ENCODE measurements at places on chromosomes 4 and X. TPM values are rescaled to one million over a fixed set of nuclear protein-coding genes. Genes with fewer than 3 reads are reported as not detected.

GRCh38 chr4:151417766-151418376 is 8.9 kb downstream of the FHIP1A start:
- H3K27me3 ChIP-seq = no peaks in the 10 kb centered on the region
- no peaks in the 10 kb centered on the region for H3K36me3 ChIP-seq
- peaks cover 3% of the 10 kb centered on the region for H3K4me1 ChIP-seq
- H3K4me3 ChIP-seq = no peak overlapping the region

GRCh38 chrX:139020801-139021200 is 309.3 kb upstream of the FGF13 start:
- H3K27me3 ChIP-seq = no peaks in the 10 kb centered on the region
- DNase-seq = no peak
- no peaks in the 10 kb centered on the region for H3K36me3 ChIP-seq
- no peaks in the 10 kb centered on the region for H3K4me1 ChIP-seq

GRCh38 chr4:78069859-78070258 is 12.7 kb downstream of the FRAS1 start:
- H3K4me3 ChIP-seq = no peak overlapping the region
- DNase-seq = no peak
- H3K27me3 ChIP-seq = no peaks in the 10 kb centered on the region
- H3K27ac ChIP-seq = no peak overlapping the region
- H3K4me1 ChIP-seq = no peaks in the 10 kb centered on the region
- H3K36me3 ChIP-seq = no peaks in the 10 kb centered on the region

- no peak for DNase-seq
- H3K27me3 ChIP-seq = no peaks in the 10 kb centered on the region
- no peak overlapping the region for H3K4me3 ChIP-seq
- no peaks in the 10 kb centered on the region for H3K4me1 ChIP-seq
- no peaks in the 10 kb centered on the region for H3K36me3 ChIP-seq
Measured at GRCh38 chrX:142671036-142671435, 354.7 kb upstream of the SPANXN4 start.

DNA sequence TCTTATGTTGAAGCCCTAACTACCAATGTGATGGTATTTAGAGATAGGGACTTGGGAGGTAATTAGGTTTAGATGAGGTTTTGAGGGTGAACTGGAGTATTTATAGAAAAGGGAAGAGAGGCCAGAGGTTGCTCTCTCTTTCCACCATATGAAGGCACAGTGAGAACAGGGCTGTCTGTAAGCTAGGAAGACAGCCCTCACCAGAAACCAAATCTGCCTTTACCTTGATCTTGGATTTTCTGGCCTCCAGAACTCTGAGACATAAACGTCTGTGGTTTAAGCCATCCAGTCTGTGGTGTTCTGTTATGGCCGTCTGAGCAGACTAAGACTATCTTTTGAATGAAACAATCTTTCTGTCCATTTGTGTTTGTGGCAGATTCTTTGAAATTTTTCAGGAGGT is 223.7 kb downstream of the PDHA2 start:
- no peaks in the 10 kb centered on the region for H3K4me1 ChIP-seq
- H3K27ac ChIP-seq = no peak overlapping the region
- H3K4me3 ChIP-seq = no peak overlapping the region
- H3K36me3 ChIP-seq = no peaks in the 10 kb centered on the region
- no peaks in the 10 kb centered on the region for H3K27me3 ChIP-seq

Gene DGKQ
- 7.5 TPM for total RNA-seq

Data from esophagus muscularis mucosa (tissue), 4 donors.